H1 (cell line): ENCODE measurements at places on chromosomes 13 and 19. TPM values are rescaled to one million over a fixed set of nuclear protein-coding genes. Genes with fewer than 3 reads are reported as not detected.

The ALOX5AP gene
- total RNA-seq, result not detected in 2 replicates

- peak overlapping the region; percentile 34 for H3K4me3 ChIP-seq
- H3K36me3 ChIP-seq, result peaks cover 6% of the 10 kb centered on the region; the same call in 1 of the 2 replicates
- H3K27me3 ChIP-seq, result peaks cover 95% of the 10 kb centered on the region
- H3K27ac ChIP-seq, result no peak overlapping the region
- no peak for DNase-seq
Measured at GRCh38 chr13:112056739-112057438, 10.1 kb upstream of the SOX1 start.

DNA sequence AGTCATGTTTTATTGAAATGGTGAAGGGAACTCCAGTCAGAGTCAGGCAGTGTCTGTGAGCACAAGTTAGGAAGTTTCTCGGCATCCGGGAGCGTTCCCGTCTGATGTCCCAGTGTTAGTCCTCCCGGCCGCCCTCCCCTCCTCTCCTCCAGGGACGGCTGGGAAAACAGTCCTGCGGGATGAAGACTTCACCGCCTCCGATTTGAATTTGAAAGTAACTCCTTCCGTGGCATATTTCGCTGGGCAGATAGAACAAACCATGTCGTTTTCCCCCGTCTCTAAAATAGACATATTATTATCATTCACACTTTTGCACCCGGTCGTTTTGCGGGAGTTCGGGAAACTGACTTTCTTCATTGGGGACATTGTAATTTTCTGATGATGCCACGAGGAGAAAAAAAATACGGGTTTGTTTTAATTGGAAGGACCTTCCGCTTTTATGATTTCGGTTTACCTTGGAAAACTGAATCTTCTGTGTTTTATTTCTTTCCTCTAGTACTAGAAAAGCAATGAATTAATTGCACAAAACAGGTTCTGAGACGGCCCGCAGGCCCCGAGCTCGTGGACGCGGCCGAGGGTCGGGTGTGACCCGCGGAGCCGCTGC, 76.6 kb downstream of the ZIC5 start:
- DNase-seq, result no peak
- H3K4me3 ChIP-seq, result peak overlapping the region; percentile 42
- H3K27me3 ChIP-seq, result peaks cover 23% of the 10 kb centered on the region

- H3K4me1 ChIP-seq, result peaks cover 15% of the 10 kb centered on the region
- no peak overlapping the region for H3K27ac ChIP-seq
- no peak overlapping the region for H3K4me3 ChIP-seq
- no peak for DNase-seq
- H3K27me3 ChIP-seq, result no peaks in the 10 kb centered on the region
Measured at GRCh38 chr13:51327961-51328360, 11.5 kb upstream of the SERPINE3 start.

DNA sequence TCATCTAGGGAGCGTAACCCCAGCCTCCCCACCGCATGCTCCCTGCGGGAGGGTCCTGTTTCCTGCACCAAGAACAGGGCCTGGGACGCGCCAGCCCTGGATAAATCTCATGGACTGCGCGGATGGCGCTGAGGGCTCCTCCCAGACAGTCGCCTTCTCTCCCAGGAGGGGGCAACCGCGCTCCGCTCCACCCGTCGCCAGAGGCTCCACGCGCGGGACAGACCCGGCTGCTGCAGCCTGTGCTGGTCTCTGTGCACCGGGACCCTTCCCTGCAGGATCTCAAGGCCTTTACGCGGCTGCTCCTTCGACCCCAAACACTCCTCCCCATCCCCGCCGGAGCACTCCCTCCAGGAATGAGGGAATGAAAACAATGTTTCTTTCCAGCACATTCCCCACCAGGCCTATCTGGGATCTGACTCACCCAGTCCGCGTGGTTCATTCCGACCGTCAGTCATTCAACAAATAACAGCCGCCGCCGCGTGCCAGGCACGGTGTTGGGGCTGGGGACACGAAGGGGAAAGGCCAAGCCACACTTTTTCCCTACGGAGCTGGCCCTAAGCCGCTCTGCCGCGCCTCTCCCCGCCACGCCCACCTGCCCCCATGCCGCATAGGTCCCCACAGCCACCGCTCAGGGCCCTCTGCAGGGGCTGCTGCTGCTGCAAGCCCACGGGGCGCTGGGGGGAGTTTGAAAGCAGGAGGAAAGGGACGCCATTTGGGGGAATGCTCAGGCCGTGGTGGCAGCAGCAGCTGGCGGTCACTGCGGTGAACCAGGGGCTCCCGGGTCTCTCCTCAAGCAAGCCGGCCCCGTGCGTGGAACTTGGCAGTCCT, 6.0 kb downstream of the PNMA8B start:
- H3K36me3 ChIP-seq, result no peaks in the 10 kb centered on the region
- H3K4me3 ChIP-seq, result peak overlapping the region; percentile 21
- DNase-seq, result peak; percentile 74
- H3K27me3 ChIP-seq, result peaks cover 82% of the 10 kb centered on the region
- no peak overlapping the region for H3K27ac ChIP-seq
- H3K4me1 ChIP-seq, result no peaks in the 10 kb centered on the region

DNA sequence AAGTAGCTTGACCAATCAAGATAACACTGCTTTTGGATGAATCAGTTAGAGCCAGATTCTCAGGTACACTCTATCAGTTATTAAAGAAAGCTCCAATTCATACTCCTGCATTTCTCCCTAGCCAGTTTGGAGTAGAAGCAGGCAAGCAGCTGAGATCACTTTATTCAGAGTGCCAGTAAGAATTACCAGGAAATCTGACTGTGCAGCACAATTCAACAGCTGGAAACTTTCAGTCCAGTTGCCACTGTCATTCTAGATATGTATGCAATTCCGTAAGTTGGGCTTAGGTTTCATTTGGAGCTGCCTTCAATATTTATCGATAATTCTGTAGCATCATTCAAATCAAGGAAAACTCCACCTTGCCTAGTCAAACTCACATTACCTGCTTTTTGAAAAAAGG, 2625.6 kb upstream of the PCDH20 start:
- H3K27me3 ChIP-seq, result no peaks in the 10 kb centered on the region
- no peaks in the 10 kb centered on the region for H3K4me1 ChIP-seq
- H3K4me3 ChIP-seq, result no peak overlapping the region
- no peak overlapping the region for H3K27ac ChIP-seq
- H3K36me3 ChIP-seq, result no peaks in the 10 kb centered on the region

DNA sequence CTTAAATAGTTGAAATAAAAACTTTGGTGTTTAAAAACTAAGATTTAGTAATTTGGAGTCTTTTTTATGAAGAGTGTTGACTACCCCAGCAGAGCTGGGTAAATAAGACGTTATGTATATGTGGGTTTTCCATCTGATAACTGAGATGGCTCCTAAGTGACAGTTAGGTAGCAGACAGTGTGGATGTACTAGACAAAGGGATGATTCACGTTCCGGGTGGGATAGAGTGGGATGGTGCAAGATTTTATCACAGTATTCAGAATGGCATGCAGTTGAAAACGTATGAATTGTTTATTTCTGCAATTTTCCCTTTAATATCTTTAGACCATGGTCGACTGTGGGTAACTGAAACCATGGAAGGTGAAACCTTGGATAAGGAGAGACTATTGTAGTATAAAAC, 50.4 kb downstream of the NAA16 start:
- no peak overlapping the region for H3K4me3 ChIP-seq
- DNase-seq, result no peak
- no peaks in the 10 kb centered on the region for H3K27me3 ChIP-seq
- H3K27ac ChIP-seq, result no peak overlapping the region
- no peaks in the 10 kb centered on the region for H3K4me1 ChIP-seq

- no peak overlapping the region for H3K27ac ChIP-seq
- no peak for DNase-seq
- H3K4me3 ChIP-seq, result no peak overlapping the region
- H3K4me1 ChIP-seq, result peaks cover 5% of the 10 kb centered on the region; the same call in 1 of the 2 replicates
- H3K27me3 ChIP-seq, result no peaks in the 10 kb centered on the region
Measured at GRCh38 chr13:26007261-26008125, 44.3 kb downstream of the SHISA2 start.
